ENCODE measurements at places on chromosomes 13 and 19. TPM values are rescaled to one million over a fixed set of nuclear protein-coding genes. Genes with fewer than 3 reads are reported as not detected.
A peak's percentile ranks its signal among the peaks of the same experiment; 100 is the strongest.

- no peak for DNase-seq
Measured at GRCh38 chr19:55145232-55145631, 3.8 kb downstream of the TNNT1 start.

DNA sequence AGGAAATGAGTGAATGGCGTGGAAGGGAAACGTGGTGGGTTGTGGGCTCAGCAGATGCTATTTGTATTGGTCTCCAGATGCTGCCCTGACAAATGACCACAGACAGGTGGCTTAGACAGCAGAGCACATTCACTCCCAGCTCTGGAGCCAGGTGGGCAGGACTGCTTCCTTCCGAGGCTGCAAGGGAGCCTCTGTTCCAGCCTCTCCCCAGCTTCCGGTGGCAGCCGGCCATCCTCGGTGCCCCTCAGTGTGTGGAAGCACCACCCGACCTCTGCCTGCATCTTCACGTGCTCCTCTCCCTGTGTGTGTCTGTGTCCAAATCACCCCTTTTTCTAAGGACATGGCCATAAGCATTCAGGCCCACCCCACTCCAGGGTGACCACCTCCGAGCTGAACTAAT is 105.1 kb downstream of the SOX1 start:
- DNase-seq, result no peak

- no peak for DNase-seq
Measured at GRCh38 chr19:30968841-30969399, 380.3 kb downstream of the TSHZ3 start.

GRCh38 chr13:77219401-77219800 is 107.5 kb downstream of the MYCBP2 start:
- no peak for DNase-seq

- DNase-seq, result peak; percentile 87
Measured at GRCh38 chr19:51354742-51355148, 11.4 kb downstream of the ETFB start.

DNA sequence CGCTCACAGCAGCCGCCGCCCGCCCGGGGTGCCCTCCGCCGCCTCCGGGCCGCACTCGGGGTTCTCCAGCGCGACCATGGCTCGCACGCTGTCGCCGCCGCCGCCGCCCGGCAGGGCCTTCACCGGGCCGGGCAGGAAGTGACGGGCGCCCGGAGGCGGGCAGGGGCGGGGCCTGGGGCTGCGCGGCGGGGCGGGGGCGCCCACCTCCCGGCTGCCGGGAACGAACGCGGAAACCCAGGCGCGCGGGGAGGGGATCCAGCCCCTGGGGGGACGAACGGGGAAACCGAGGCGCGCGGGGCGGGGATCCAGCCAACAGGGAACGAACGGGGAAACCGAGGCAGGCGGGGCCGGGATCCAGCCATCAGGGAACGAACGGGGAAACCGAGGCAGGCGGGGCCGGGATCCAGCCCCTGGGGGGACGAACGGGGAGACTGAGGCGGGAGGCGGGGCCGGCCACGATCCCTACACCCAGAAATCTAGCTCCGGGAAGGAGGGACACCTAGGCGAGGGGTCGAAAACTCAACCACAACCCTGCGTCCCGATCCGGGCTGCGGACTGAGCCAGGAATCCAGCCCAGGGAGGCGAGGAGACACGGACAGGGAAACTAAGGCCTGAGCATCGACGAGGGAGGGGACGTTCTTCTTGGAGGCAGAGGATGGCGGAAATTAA is at the start of gene R3HDM4:
Gene R3HDM4 (minus strand): TSS at position 140 of the 669 bp plus-strand sequence. CDS start 62 bp downstream, at position 78.
- DNase-seq, result peak; percentile 77

The SMIM44 gene
- not detected for total RNA-seq

The NLRP7 gene
- total RNA-seq, result 9.0 TPM

The WDR88 gene
- 5.0 TPM for total RNA-seq

DNA sequence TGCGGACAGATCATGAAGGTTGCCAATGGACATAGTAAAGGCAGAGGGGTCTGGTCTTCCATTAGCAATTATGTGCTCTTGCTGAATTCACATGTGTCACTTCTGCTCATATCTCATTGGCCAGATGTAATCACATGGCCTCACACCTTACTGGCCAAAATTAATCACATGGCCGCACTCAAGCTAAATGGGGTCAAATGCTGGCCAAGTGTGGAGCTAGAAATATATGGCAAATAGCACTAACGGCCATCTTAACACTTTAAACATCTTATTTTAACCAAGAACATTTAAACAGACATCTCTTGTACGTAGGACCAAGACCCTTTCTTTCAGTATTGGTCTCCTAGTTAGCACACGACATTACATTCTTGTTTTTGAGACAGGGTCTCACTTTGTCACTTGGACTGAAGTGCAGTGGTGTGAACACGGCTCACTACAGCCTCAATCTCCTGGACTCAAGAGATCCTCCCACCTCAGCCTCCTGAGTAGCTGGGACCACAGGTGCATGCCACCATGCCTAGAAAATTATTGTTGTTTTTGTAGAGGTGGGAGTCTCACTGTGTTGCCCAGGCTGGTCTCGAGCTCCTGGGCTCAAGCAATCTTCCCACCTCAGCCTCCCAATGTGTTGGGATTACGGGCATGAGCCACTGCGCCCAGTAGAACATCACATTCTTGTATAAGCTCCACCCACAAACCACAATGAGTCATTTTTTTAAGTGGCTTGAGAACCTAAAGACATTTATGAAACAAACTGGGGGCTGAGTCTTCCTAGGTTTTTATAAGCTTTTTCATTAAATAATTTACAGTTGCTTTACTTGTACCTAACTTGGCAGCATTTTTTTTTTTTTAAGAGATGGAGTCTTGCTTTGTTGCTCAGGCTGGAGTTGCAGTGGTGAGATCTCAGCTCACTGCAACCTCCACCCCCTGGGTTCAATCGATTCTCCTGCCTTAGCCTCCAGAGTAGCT is 2.9 kb upstream of the PTOV1 start:
- DNase-seq, result no peak

- no peak for DNase-seq
Measured at GRCh38 chr13:85367887-85368286, 431.3 kb downstream of the SLITRK6 start.

The STOML3 gene
- total RNA-seq, result 0.12 TPM

- DNase-seq, result no peak
Measured at GRCh38 chr13:25329706-25330105, 28.3 kb downstream of the NUP58 start.

GRCh38 chr13:110942248-110942981 is 27.5 kb upstream of the ANKRD10 start:
- no peak for DNase-seq

- DNase-seq, result peak; percentile 65
Measured at GRCh38 chr19:5624018-5624663, 1.3 kb downstream of the SAFB start.

- DNase-seq, result no peak
Measured at GRCh38 chr13:47816831-47817230, 184.2 kb downstream of the SUCLA2 start.

GRCh38 chr13:42650506-42650905 is 76.6 kb downstream of the TNFSF11 start:
- DNase-seq, result no peak

The GFY gene
- 0.62 TPM for total RNA-seq

The SIGLEC10 gene
- 2.2 TPM for total RNA-seq

The PTH2 gene
- total RNA-seq, result not detected

The MEIOSIN gene
- 9.2 TPM for total RNA-seq

The PSG7 gene
- not detected for total RNA-seq

- no peak for DNase-seq
Measured at GRCh38 chr13:112674412-112675365, 15.1 kb upstream of the ATP11A start.

GRCh38 chr19:53466726-53467484 is 628 bp upstream of the ZNF813 start:
- DNase-seq, result peak; percentile 28

The NPHS1 gene
- total RNA-seq, result 1.8 TPM

The CYP2F1 gene
- 2.5 TPM for total RNA-seq

The CEACAM6 gene
- not detected for total RNA-seq

DNA sequence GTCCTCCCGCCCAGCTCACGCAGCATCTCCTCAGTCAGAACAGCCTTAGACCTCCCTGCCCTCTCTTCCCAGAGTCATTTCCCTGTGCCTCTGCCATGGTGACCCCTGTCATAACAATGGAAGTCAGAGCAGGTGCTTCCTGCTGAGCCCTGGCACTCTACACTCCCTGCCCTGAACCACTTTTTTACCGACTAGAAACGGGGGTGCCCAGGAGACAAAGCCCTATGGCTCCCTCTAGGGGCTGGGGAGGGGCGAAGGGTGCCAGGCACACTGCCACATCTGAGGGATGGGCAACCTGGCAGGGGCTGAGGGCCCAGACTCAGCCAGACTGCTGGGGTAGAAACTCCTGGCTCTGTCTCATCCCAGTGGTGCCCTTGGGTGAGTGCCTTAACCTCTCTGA is 16.4 kb downstream of the ZNF574 start:
- DNase-seq, result no peak

- peak; percentile 45 for DNase-seq
Measured at GRCh38 chr13:57629391-57629804, 2.1 kb upstream of the PCDH17 start.

- no peak for DNase-seq
Measured at GRCh38 chr19:812049-812746, 9.6 kb downstream of the PLPPR3 start.

Measured in testis (tissue), 5 donors.